ENCODE measurements at places on chromosomes 11 and 22.

DNA sequence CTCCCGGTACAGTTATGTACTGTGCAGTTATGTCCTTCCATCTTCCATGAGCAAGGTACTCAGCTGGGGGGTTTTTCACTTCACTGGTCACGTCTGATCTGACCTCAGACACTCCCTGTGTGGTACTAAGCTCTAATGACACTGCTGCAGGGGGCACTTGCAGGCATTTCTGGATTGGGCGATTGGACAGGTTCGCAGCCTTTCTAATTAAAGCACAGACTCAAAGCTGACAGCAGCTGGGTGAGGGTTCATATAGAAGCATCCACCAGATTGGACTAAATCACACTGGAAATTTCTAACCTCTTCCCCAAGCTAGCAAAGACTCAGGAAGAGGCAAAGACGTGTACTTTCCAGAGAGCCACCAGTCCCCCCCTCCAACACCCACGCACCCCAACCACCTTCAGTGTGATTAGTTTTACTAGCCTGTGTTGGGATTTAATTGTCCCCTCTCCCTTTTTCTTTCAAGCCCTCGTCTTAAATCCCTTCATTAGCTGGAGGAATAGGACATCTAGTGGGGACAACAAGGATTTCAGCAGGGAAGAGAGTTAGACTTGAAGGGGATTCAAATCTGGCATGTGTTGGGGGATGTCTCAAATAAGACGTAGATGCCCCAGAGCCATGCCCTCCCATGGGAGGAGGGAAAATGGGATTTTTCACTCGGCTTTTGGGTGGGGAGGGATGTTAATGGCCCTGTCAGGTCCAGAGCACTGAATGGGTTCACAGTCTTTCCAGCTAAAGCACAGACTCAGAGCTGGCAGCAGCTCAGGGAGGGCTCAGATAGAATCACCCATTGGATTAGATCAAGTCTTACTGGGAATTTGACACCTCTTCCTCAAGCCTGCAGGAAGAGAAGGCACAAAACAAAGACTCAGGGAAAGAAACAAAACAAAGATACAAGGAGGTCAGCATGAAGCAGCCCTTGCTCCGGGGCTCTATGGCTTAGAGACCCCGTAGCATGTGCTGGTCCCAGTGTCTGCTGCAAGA lies 10.9 kb downstream of the INS start:
- no peak for DNase-seq

GRCh38 chr11:91299980-91300379 lies 924.6 kb upstream of the FAT3 start:
- DNase-seq, result no peak

DNA sequence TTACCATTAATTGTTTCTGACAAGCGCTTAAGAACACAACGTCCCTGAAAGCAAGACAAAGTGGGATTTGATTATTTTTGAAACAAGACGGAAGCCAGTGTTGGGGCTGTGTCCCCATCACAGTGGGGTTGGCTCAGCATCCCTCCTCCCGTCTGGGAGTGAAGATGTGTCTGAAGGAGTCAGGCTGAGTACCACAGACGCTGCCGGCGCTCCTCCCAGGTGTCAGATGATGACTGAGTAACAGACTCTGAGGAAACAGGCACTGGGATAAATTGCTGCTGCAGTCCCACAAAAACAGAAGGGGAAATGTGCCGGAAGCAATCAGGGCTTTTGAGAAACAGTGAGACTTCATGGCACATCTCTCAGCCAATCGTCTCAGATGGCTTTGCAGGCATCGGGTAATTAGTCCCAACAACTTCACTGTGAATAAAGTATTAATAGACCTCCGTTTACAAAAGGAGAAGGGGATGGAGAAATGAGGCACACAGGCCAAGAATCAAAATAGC lies 266.7 kb downstream of the OPCML start:
- DNase-seq, result no peak

DNA sequence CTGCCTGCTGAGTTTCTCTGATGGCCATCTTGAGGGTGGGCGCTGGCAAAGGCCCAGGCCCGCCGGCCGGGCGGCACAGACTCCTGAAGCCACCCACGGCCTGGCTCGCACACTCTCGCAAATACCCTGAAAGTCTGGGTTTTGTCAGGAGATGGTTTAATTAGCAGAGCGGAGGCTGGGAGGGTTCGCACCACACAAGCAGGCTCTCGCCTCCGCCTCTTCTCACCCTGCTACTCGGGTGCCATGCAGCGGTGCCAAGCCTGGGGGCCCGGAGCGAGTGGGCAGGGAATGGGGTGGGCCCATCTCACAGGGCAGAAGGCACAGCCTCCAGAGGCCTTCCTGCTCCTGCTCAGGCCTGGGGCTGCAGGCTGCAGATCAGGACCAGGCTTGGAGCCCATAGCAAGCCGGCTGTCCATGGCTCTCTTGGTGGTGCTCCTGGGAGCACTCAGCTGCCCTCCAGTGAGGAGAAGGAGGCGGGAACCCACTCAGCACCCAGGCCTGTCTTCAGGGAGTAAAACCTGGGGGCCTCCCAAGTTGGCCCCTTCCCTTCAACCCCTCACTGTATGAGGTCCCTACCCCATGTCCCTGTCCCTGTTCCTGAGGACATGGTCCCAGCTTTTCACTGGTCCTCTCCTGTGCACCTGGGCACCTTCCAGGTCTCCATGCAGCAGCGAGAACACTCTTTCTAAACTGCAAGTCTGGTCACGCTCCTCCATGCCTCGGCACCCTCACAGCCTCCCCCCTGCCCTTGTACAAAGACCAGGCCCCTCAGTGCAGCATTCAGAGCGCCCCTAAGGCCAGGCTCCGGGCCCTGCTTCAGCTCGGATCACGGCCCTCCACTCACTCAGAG lies 62.0 kb downstream of the FLRT1 start:
- no peak for DNase-seq

DNA sequence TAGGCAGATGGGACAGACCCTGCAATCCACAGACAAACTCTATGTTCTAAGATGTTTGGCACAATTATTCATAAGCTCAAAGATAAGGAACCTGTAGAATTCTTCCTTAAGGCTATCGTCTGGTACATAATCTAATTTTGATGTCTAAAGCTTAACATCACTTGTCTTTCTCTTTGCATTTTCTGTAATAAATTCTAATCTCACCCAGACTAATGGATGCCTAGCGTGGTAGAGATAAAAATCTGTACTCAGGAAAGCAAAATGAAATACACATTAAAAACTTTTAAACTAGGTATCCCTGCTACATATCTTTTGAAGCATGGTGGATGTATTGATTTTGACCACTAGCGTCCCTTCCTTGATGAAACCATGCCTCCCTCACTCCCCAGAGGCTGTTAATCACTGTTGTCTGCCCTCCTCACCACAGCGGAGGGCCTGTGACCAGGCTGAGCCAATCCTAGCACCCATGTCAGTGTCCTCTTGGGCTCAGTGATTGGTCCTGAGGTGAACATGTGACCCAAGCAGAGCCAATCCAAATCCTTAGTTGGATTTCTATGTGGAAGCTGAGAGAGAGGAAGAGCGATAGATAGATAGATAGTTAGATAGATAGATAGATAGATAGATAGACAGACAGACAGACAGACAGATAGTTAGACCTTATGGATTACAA lies 82.2 kb upstream of the GRK3 start:
- no peak for DNase-seq

Data from stimulated activated naive CD8-positive, alpha-beta T cell treated with anti-CD3 and anti-CD28 coated beads, Interleukin-15, amount 100 ng/mL, for 72 hours (primary cell).